Osteoblast (primary cell): ENCODE measurements at places on chromosomes 3 and 15. TPM values are rescaled to one million over a fixed set of nuclear protein-coding genes. Genes with fewer than 3 reads are reported as not detected.

MYO5C gene
- under 0.01 TPM in 2 replicates for total RNA-seq

CGNL1 gene
- 1.1 and 1.5 TPM in 2 replicates for total RNA-seq

SLC27A2 gene
- total RNA-seq, result not detected in 2 replicates

SNTN gene
- not detected in 2 replicates for total RNA-seq
